ENCODE measurements at places on chromosomes 13 and 19.

GRCh38 chr19:4556597-4557127 lies 2.8 kb downstream of the SEMA6B start:
- no peak for DNase-seq

DNA sequence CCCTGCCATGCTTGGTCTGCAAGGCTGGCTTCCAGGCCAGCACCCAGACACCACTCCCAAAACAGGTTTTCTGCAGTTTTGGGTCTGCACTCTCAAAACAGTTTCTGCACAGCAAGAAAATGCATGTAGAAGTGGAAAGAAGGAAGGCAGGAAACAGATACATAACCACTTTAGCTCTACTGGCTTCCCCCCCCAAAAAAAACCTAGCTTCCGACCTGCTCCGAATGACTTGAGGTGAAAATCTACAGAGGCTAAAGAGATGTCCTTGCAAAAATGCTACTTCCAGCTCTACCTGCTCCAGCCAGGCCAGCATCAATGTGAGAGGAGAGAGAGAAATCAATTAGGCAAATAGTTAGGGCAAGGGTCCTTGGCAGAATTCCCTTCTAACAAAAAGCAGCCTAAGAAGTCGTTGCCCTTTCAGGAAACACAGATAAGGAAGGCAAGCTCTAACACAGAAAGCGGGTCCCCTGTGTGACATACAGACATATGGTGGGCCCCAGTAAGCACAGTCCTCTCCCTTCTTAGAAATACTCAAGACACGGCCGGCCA lies 3.4 kb downstream of the C19orf12 start:
- no peak for DNase-seq

DNA sequence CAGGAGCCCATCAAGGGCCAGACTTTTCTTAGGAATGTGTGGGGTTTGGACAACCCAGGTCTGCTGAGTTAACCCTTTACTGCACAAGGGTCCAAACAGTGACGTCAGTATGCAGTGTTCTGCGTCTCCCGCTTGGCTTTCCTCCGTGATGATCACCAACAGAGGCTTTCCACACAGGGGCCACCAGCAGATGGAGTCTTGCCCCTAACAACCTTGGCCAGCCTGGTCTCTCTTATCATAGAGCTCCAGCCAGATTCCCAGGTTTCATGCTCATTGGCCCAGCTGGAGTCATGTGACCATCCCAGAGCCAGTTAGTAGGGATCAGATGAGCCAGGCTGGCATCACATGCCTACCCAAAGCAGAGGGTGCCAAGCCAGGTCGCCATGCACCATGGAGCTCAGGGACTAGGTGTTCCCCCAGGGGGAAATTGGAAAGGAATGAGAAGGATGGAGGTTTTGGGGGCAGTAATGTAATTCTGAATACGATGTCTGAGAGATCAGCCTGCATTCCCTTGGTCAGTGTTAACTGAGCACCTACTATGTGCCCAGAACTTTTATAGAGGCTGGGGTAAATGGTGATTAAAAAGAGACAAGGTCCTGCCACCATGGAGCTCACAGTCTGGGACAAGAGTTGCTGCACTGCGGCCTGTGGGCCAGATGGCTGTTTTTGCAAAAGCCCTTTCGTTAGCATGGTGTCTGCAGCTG lies 61.2 kb downstream of the MYH14 start:
- DNase-seq = no peak

GRCh38 chr19:46975011-46975924 lies 44.4 kb upstream of the NPAS1 start:
- DNase-seq = no peak

GRCh38 chr13:51629491-51630287 lies 45.4 kb downstream of the WDFY2 start:
- DNase-seq = no peak

GRCh38 chr19:50713556-50714236 lies 5.9 kb downstream of the SHANK1 start:
- DNase-seq = no peak

DNA sequence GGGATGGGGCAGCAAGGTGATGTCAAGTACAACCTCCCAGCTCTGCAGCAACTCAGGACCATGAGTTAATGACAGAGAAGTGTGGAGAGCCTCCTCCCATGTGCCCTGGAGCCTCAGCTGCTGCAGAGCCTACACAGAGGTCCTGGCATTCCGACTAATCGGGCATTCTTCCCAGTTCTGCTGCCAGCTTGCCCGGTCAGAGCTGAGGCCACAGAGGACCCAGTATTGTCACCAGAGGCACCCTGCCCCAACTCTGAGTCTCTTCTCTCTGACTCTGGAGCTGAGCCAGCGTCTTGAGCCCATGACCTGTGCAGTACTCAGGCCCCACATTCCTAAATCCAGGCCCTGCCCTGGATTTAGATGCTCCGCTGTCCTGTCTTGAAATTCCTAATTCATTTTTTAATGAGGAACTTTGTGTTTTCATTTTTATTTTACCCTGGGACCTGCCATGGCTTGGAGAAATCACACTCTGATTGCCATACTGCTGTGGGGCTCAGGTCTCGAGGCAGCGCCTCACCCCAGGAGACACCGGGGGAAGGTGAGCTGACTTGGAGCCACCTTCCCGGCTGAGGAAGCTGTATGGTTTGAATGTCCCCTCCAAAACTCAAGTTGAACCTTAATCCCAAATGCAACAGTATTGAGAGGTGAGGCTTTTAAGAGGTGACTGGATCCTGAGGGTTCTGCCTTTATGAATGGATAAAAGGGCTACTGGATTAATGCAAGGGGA lies 144.9 kb upstream of the ZNF507 start:
- no peak for DNase-seq

GRCh38 chr19:18298601-18299000 lies 17.2 kb upstream of the JUND start:
- no peak for DNase-seq

DNA sequence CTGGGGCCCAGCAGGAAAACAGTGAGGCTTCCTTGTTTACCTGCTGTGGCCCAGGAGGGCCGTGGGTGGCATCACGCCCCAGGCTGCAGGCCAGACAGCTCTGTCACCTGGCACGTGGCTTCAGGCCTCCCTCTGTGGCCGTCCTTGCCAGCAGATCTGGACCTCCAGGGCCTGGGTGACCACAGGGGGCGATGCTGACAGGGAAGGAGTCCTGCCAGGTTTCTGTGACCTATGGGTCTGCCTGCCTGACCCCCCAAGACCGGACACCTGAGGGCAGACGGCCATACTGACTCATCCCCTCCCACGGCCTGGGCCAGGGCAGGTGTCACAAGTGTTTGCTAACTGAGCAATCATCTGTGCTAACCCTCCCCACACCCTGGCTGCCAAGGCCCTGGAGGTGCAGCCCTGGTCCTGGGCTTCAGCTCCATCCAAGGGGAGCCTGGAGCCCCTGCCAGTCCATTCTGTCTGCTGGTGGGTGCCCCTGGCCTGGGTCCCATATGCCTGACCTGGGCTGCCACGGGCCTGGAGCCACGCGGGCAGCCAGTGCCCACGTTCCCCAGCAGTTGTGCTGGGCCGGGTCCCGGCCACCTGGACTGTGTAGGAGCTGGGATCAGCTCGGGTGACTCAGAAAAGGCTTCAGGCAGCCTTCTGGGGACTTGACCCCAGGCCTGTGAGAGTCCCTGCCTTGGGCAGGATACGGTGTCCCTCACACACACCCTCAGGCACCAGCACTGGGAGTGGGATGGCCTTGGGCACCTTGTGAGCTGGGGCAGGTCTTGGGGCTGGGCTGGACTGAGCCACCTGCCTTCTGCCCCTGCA lies 3.7 kb downstream of the CDC34 start:
- DNase-seq = no peak

DNA sequence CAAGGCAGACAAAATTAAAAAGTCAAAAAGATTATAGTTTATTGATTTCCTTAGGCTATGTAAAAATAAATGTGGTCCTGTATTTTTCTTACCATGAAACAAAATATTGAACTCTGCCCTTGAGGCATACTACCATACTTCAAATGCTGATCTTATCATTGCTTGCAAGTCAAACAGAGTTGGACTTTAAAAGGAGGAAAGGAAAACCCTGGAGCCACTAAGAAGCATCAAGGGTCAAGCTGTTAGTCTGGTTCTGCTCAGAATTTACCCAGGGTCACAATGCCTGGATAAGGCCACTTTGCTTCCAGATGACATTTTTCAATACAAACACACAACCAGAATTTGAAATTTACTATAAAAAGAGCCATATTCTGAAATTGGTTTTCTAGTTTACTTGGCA lies 2.2 kb upstream of the FREM2 start:
- no peak for DNase-seq

GRCh38 chr19:47540748-47541147 lies 25.9 kb upstream of the NAPA start:
- DNase-seq = no peak

DNA sequence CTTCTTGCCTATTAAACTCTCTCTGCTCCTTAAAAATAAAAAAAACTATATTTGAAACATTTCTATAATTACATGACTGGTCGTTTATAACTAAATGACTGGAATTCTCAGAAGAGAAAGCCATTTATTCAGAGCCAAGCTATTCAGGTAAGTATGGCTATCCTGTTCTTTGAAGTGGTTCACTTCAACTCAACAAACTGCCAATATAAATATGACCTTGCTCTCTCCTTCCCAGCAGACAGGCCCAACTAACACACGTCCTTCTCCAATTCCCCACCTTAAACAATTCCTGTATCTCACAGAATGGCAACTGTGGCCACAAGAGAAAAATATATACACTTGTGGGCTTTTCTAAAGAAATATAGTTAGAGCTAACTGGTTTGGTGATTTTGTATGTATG lies 153.9 kb downstream of the MIPEP start:
- DNase-seq = no peak

DNA sequence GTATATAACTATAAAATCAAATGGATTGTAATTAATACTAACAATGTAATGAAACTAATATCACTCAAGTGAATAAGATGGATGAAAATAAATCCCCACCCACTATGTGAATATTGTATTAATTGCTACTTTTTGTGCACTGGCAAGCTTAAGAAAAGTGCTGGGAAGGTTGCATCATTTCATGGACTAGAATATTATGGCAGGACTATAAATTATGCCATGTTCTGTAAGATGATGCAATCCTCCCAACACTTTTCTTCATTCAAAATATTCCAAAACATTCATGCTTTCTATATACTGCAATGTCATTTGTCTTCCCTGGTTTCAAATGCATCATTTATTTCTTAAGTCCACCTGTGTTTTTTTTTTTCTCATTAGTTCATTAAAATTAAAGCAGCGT lies 457.6 kb upstream of the GPC6 start:
- DNase-seq = no peak

GRCh38 chr13:93227280-93227877 lies 772 bp downstream of the GPC6 start:
- DNase-seq = no peak

- no peak for DNase-seq
Observed at GRCh38 chr13:36841391-36841790, 22.4 kb downstream of the RFXAP start.

- no peak for DNase-seq
Observed at GRCh38 chr19:10568062-10568825, 535 bp downstream of the CDKN2D start.

Data from stimulated activated CD8-positive, alpha-beta memory T cell treated with anti-CD3 and anti-CD28 coated beads, Interleukin-7, amount 100 ng/mL, for 1 hour (primary cell).